ENCODE measurements at places on chromosomes 4 and X.

- DNase-seq = no peak
These were observed 3.1 kb upstream of the L1CAM start for GRCh38 chrX:153889123-153889522.

- DNase-seq = no peak
These were observed 94.3 kb downstream of the VCX3A start for GRCh38 chrX:6440648-6441047.

DNA sequence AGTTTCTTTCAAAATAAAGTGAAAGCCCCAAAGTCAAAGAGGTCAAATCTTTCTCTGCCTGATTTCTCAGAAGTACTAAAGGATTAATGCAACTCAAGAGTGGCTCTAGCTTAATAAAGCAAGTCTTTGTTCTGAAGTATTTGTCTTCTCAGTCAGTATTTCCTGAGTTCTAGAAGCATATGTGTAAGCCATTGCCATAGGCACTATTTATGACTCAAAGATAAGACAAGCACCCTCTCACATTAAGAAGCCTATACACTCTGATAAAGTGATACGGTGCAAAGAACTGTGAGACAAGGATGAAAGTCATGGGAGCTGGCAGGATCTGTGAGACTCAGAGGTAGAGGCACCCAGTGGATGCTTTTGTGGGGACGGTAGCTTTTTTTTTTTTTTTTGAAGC is 60.9 kb downstream of the AASDH start:
- DNase-seq = no peak

DNA sequence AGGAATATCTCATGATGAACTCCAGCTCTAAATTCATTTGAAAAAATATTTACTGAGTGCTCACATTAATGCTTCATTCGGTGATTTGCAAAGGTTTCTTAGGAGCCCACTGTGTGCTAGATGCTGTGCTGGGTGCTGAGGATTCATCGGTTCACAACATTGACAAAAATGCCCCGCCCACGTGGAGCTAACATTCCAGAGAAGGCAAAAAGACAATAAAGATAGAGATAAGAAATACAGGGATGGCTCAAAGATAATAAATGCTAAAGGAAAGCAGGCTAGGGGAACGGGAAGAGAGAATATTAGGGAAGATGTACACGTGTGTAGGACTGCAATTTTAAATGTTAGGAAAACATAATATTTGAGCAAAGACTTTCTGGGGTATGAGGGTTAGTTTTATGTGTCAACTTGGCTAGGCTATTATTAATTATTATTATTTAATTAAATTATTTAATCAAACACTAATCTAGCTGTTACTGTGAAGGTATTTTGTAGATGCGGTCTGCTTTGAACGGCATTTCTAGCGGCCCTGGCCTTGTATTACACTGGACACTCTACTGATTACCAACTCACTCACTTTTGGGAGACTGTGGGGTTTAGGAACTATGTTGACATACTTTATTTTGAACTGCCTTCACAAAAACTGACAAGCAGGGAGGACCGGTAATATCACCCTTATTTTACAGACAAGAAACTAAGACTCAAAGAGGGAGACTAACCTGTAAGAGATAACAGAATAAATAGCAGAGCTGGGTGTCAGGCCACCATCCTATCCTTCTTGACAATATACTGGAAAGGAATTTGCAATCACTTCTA is 61.9 kb upstream of the IRF2 start:
- DNase-seq = no peak

GRCh38 chr4:1985780-1986577 is 22.8 kb downstream of the NELFA start:
- no peak for DNase-seq

DNA sequence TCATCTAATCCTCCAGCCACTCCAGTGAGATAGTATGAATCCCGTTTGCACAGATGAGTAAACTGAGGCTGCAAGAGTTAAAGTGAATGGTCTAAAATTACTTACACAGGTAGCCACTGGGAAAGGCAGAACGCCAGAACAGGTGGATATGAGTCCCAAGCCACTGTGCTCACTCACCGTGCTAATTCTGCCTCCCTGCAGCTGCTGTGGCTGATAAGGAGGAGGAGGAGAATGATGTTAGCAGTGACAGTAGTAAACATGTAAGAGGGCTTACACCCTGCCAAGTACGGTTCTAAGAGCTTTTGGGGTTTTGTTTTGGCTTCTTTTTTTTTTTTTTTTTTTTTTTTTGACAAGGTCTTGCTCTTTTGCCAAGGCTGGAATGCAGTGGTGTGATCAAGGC is 90.5 kb upstream of the PRPS2 start:
- DNase-seq = no peak

DNA sequence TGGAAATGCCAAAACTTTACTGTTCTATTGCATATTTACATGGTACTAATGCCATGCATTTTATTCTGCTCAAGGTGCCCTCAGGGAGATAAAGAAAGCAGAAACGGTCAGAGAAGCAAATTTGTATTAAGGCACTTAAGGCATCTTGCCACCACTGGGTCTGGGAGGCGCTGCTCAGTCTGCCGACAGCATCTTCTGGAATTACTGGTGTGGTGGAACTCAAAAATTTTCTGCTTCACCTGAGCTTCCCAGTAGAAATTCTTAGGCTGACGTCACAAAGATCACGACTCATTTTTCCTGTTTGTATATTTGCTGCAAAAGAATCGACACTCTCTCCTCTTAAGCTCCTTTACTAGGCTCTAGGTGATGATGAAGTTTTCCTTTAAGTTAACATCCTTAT is 3.0 kb downstream of the RASSF6 start:
- no peak for DNase-seq

GRCh38 chr4:107210450-107211239 is 174.5 kb upstream of the DKK2 start:
- no peak for DNase-seq

- DNase-seq = no peak
These were observed 36.2 kb downstream of the CTBP1 start for GRCh38 chr4:1212546-1213335.

GRCh38 chrX:3191796-3192195 is 150.5 kb downstream of the ARSF start:
- DNase-seq = no peak
